H1 (cell line): ENCODE measurements at places on chromosomes 11 and 22. TPM values are rescaled to one million over a fixed set of nuclear protein-coding genes. Genes with fewer than 3 reads are reported as not detected.
A peak's percentile ranks its signal among the peaks of the same experiment; 100 is the strongest.

DNA sequence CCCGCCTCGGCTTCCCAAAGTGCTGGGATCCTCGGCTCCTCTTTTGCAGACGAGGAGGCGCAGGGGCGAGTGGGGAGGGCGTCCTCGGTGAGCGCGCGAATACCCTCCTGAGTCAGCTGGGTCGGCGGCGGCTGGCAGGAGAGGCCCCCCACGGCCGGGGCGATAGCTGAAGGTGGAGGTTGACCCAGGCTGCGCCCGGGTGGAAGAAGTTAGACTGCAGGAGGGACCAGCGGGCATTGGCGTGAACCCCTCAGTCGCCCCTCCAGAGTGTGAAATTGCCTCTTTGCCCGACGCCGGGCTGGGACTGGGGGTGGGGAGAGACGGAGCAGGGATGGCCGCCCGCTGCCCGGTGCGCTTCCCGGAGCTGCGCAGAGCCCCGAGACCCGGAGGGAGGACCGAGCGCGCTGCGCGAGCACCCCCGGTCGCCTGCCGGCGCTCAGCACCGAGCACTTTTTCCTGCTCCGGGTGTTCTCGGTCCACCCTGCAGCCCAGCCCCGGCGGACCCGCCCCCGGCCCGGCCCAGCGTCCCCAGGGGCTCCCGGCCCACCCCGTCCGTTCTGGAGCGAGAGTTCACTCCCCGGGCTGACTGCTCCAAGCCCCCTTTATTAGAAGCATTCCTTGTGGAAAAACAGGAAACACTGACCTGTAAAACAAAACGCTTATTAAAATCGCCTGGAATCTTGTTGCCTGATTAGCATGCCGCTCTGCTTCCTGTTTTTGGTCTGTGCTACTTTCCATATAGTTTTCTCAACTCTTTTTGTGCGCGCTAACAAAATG is 13.7 kb upstream of the CPT1A start:
- peak; percentile 70 for DNase-seq
- H3K4me1 ChIP-seq, result peaks cover 6% of the 10 kb centered on the region; the same call in 1 of the 2 replicates
- H3K27me3 ChIP-seq, result peaks cover 27% of the 10 kb centered on the region
- H3K36me3 ChIP-seq, result no peaks in the 10 kb centered on the region
- peak overlapping the region; percentile 84 for H3K4me3 ChIP-seq

ASCL2 gene
- 0.23 and 0.56 TPM in 2 replicates for total RNA-seq

GAL gene
- 233 and 234 TPM in 2 replicates for total RNA-seq

GRCh38 chr11:6006846-6007245 is at the start of gene OR56A4:
Gene OR56A4, minus strand, starts transcription at chr11:6006946. Its CDS starts 3,954 bp downstream, at chr11:6002992.
- no peak for DNase-seq
- no peak within 1 kb of the TSS for H3K4me3 ChIP-seq
- no peaks in the 10 kb centered on the region for H3K36me3 ChIP-seq
- H3K4me1 ChIP-seq, result no peaks in the 10 kb centered on the region
